ENCODE measurements at places on chromosomes 6 and 20. TPM values are rescaled to one million over a fixed set of nuclear protein-coding genes. Genes with fewer than 3 reads are reported as not detected.

The TGM3 gene
- 0.27 TPM for total RNA-seq

The LCA5 gene
- total RNA-seq, result 4.6 TPM

The SLC29A1 gene
- 172 TPM for total RNA-seq

The BTBD9 gene
- total RNA-seq, result 45.8 TPM

The NRN1 gene
- total RNA-seq, result 7.5 TPM

The SAPCD1 gene
- 13.3 TPM for total RNA-seq

The LRRC1 gene
- total RNA-seq, result 22.8 TPM

The CLPSL1 gene
- not detected for total RNA-seq

The ABCC10 gene
- total RNA-seq, result 58.9 TPM

The EYS gene
- total RNA-seq, result not detected

The PSORS1C2 gene
- total RNA-seq, result not detected

The CTAGE9 gene
- not detected for total RNA-seq

The TUBB2B gene
- total RNA-seq, result 1.8 TPM

The GPANK1 gene
- 19.2 TPM for total RNA-seq

The TRIM15 gene
- total RNA-seq, result not detected

The CPNE1 gene
- 126 TPM for total RNA-seq

The PRDM1 gene
- total RNA-seq, result 7.9 TPM

The ADTRP gene
- not detected for total RNA-seq

The ZNF318 gene
- total RNA-seq, result 13.0 TPM

The ADGRF4 gene
- not detected for total RNA-seq

The TRIM10 gene
- total RNA-seq, result not detected

The ZSCAN31 gene
- 4.2 TPM for total RNA-seq

The VGLL2 gene
- total RNA-seq, result not detected

The ALDH8A1 gene
- 5.8 TPM for total RNA-seq

The SCRT2 gene
- not detected for total RNA-seq

The HTR1B gene
- 9.9 TPM for total RNA-seq

The PHACTR1 gene
- 69.1 TPM for total RNA-seq

The IRF4 gene
- total RNA-seq, result 1.1 TPM

The RIPOR2 gene
- total RNA-seq, result 9.9 TPM

The SLC35D3 gene
- total RNA-seq, result not detected

The POM121L2 gene
- not detected for total RNA-seq

The TMC2 gene
- total RNA-seq, result not detected
